ENCODE measurements at places on chromosomes 5 and 9. TPM values are rescaled to one million over a fixed set of nuclear protein-coding genes. Genes with fewer than 3 reads are reported as not detected.

SHC3 gene
- 0.36 TPM for total RNA-seq

SLC30A5 gene
- 47.7 TPM for total RNA-seq

FBXL7 gene
- 14.4 TPM for total RNA-seq

PCDHGA1 gene
- 1.1 TPM for total RNA-seq

GALNT12 gene
- total RNA-seq = 10.1 TPM

STK32A gene
- 1.8 TPM for total RNA-seq

POU5F2 gene
- total RNA-seq = 1.8 TPM

SLC25A2 gene
- total RNA-seq = 0.59 TPM

SOHLH1 gene
- not detected for total RNA-seq

CCL28 gene
- 15.6 TPM for total RNA-seq

LECT2 gene
- total RNA-seq = not detected

RELL2 gene
- 5.1 TPM for total RNA-seq

NUTM2F gene
- total RNA-seq = not detected

All from osteoblast (primary cell).